Spinal cord (tissue), 10 donors: ENCODE measurements at places on chromosomes 7 and 10. TPM values are rescaled to one million over a fixed set of nuclear protein-coding genes. Genes with fewer than 3 reads are reported as not detected.

DNA sequence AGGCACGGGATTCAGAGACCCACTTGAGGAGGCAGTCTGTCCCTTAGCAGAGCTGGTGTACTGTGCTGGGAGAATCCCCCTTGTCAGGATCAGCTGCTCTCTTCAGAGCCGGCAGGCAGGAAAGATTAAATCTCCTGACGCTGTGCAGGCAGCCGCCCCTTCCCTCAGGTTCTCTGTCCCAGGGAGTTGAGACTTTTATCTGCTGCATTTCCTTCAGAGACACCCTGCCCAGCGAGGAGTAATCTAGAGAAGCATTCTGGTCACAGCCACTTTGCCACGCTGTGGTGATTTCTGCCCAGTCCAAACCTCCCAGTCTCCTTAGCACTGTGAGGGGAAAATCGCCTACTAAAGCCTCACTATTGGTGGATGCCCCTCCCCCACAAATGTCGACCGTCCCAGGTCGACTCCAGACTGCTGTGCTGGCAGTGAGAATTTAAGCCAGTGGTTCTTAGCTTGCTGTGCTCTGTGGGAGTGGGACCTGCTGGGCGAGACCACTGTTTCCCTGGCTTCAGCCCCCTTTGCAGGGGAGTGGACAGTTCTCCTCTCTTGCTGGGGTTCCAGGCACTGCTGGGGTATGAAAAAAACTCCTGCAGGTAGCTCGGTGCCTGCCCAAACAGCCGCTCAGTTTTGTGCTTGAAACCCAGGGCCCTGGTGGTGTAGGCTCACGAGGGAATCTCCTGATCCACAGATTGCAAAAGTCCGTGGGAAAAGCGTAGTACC lies 265.4 kb downstream of the ZWINT start:
- no peak overlapping the region for H3K27ac ChIP-seq
- no peaks in the 10 kb centered on the region for H3K27me3 ChIP-seq
- no peak for DNase-seq
- no peak overlapping the region for H3K4me3 ChIP-seq

The ZNF487 gene
- 23.5 TPM for total RNA-seq

DNA sequence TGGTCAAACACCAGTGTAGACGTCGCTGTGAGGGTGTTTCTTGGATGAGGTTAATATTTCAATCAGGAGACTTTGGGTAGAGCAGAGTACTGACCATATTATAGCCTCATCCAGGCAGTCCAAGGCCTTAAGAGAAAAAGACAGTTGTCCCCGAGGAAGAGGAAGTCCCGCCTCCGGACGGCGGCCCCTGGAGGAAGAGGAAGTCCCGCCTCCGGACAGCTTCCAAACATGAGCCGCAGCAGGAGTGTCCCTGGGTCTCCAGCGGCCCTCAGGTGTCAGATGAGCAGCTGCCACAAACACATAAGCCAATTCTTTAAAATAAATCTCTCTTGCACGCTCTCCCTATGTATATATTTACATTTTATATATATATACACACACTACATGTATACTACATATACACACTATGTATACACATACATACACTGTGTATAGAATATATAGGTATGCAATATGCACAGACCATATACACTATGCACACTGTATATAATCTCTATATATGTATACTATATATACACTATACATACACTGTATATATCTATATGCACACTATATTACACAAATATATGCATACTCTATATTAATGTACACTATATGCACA lies 37.5 kb downstream of the PWWP2B start:
- H3K4me3 ChIP-seq = no peak overlapping the region
- DNase-seq = no peak
- H3K36me3 ChIP-seq = peaks cover 3% of the 10 kb centered on the region
- no peaks in the 10 kb centered on the region for H3K27me3 ChIP-seq
- H3K4me1 ChIP-seq = peaks cover 32% of the 10 kb centered on the region
- no peak overlapping the region for H3K27ac ChIP-seq

The CPXM2 gene
- total RNA-seq = 29.3 TPM

The NPY gene
- total RNA-seq = 13.0 TPM

- H3K27me3 ChIP-seq = no peaks in the 10 kb centered on the region
- no peaks in the 10 kb centered on the region for H3K36me3 ChIP-seq
- DNase-seq = no peak
Measured at GRCh38 chr10:84089162-84089561, 50.1 kb upstream of the GHITM start.

The KLF14 gene
- not detected for total RNA-seq

- H3K27ac ChIP-seq = no peak overlapping the region
- DNase-seq = no peak
- no peak overlapping the region for H3K4me3 ChIP-seq
- no peaks in the 10 kb centered on the region for H3K27me3 ChIP-seq
- peaks cover 10% of the 10 kb centered on the region for H3K4me1 ChIP-seq
Measured at GRCh38 chr7:802500-803242, 29.6 kb upstream of the SUN1 start.
